Cardiac ventricle fibroblast (primary cell): ENCODE measurements at places on chromosomes 5 and 9. TPM values are rescaled to one million over a fixed set of nuclear protein-coding genes. Genes with fewer than 3 reads are reported as not detected.

PCDHB7 gene
- total RNA-seq: 1.2 and 1.3 TPM in 2 replicates

TCERG1 gene
- total RNA-seq: 19.3 and 21.9 TPM in 2 replicates

PTGER4 gene
- total RNA-seq: 39.9 and 40.1 TPM in 2 replicates

ADAMTS16 gene
- total RNA-seq: not detected in 2 replicates

UBE2R2 gene
- 28.5 and 31.5 TPM in 2 replicates for total RNA-seq

C7 gene
- 11,125 and 16,943 TPM in 2 replicates for total RNA-seq

EDIL3 gene
- total RNA-seq: 29.4 and 34.0 TPM in 2 replicates

FSD1L gene
- total RNA-seq: 1.1 and 1.2 TPM in 2 replicates
